Panc1 (cell line): ENCODE measurements at places on chromosomes 13 and 19. TPM values are rescaled to one million over a fixed set of nuclear protein-coding genes. Genes with fewer than 3 reads are reported as not detected.

GRCh38 chr13:110421061-110421460 is 114.0 kb downstream of the COL4A2 start:
- DNase-seq: no peak

GRCh38 chr19:780935-781334 is 16.3 kb upstream of the PTBP1 start:
- no peak for DNase-seq

DNA sequence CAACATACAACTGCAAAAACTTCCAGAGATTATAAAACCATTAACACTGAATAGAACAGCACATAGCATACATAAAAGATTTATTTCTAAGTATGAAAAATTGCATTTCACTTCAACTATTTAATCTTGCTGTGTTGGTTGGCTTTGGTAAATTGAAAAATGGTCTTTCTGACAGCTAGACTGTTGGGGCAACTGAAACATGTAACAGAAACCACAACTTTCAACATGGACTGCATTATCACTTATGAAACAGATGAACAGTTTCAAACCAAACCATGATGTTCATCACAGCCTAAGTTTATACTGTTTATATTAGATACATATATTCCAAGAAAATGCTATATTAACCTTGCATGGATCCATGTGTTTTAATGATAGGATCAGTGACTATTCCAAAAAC is 324.1 kb upstream of the PCDH9 start:
- no peak for DNase-seq

DNA sequence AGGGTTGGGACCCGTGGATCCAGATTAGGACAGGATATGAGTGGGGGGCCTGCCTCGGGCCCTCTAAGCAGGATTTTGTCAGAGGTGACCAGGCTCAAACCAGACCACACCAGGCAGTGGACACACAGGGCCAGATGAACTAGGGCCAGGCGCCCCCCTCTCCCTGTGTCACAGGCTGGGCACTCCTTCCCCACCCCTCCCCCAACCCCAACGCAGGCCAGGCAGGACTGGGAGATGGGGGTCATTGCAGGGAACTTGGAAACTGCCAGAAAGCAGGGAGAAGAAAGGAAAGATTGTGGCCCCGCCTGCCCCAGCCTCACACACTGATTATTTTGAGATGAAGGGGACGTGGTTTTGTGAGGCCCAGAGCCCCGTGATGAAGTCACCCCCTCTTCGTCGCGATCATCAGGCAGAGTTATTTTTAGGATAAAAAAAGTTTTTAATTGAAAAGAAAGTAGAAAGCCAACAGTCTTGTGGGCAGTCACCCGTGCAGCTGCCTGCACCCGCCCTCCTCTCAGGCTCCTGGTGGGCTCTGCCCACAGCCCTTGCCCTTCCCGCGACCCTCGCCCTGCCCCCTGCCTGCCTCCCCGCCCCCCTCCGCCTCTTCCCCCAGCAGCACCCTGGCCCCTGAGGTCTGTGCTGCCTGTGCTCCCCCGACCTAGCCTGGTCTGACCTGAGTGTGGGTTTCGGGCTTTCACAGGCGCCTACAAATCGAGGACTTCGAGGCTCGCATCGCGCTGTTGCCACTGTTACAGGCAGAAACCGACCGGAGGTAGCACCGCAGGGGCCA is 1.9 kb upstream of the YJEFN3 start:
- no peak for DNase-seq

The DPF1 gene
- 7.5 TPM for total RNA-seq

DNA sequence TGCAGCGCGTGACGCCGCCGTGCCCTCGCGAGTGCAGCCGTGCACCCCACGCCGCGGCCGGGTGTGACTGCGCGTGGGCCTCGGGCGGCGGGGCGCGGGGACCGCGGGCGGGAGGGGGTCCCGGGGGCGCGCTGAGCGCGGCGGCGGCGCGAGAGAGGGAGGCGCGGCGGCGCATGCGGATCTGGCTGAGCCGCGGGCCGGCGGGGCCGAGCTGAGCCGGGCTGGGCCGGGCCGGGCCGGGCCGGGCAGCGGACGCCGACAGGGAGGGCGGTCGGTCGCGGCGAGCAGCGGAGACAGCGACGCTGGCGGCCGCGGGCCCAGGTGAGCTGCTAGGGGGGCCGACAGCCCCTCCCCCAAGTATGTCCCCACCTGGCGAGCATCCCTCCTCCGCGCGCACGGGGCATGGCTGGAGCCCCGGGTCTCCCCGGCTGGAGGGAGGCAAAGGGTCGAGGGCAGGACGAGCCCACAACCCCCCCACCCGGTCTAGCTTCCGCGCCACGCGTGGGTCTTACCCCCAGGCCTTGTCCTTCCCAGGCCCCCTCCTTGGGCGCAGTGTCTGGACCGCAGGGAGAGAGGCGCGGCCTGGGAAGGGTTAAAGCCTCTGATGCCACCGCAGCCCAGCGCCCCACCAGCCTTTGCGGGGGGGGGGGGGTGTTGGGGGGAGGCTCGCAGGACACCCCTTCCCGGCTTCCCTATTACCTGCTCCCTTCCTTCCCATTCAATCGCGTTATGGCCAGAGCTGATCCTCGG is at the start of gene SPTBN4:
TSS of gene SPTBN4 (plus strand) at position 17 of the 750 bp plus-strand sequence. CDS start 5,621 bp downstream, outside the sequence.
- DNase-seq: no peak

GRCh38 chr13:102550507-102550906 is 46.3 kb upstream of the TPP2 start:
- DNase-seq: no peak

DNA sequence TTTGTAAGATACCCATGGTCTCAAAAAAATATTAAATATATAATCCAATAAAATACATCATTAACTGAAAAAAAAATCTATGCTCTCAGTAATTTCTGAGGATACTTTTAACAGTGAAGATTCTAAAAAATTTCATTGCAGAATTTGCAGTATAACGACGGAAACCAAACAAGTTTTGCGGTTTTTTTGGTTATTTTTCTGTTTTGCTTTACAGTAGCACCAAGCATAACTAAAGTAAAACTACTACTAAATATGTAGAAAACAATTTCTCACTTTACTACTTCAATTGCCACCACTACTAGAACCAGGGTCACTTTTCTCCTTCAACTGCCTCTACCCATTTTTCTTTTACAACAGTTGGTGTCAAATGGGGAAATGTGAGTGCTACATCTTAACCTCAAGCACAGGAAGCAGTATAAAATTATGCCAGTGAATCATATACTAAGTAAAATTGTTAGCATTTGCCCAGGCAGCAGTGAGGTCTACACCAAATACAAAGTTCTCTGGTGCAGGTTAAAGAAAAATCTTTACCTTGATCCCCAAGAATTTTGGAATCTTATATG is 24.1 kb downstream of the MICU2 start:
- DNase-seq: no peak

The PSG5 gene
- not detected for total RNA-seq

The FPR3 gene
- total RNA-seq: 0.08 TPM

DNA sequence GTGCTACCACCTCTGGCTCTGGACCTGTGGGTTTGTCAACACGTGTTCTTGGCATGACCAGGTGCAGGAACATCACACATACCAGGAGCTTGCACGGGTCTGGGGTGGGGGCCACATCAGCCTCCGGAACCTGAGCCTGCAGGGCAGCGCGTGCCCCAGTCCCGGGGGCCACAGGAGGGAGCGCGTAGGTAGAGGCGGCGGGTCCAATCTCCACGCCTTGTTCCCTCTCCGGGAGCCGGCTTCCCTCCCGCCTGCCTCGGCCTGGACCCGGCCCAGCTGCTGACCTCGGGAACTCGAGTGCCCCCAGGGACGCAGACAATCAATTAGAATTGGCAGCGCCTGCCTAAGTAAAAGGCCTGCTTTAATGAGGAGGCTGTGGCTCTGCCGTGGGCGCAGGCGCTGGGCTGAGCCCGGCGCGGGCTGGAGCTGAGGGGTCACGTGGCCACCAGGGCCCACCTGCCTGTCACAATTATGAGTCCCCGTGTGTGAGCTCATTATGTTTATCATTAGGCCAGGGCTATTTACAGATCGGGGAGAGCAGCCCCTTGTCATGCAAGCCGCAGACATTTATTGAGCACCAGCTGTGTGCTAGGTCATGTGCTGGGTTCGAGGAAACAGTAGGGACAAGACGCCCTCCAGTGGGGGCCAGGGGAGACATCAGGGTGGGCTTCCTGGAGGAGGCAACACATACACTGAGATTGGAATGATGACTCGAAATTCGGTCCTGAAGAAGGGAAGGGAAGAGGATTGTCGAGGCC is 32.2 kb upstream of the TNFAIP8L1 start:
- DNase-seq: no peak

GRCh38 chr19:32450217-32450616 is 44.6 kb downstream of the DPY19L3 start:
- no peak for DNase-seq

DNA sequence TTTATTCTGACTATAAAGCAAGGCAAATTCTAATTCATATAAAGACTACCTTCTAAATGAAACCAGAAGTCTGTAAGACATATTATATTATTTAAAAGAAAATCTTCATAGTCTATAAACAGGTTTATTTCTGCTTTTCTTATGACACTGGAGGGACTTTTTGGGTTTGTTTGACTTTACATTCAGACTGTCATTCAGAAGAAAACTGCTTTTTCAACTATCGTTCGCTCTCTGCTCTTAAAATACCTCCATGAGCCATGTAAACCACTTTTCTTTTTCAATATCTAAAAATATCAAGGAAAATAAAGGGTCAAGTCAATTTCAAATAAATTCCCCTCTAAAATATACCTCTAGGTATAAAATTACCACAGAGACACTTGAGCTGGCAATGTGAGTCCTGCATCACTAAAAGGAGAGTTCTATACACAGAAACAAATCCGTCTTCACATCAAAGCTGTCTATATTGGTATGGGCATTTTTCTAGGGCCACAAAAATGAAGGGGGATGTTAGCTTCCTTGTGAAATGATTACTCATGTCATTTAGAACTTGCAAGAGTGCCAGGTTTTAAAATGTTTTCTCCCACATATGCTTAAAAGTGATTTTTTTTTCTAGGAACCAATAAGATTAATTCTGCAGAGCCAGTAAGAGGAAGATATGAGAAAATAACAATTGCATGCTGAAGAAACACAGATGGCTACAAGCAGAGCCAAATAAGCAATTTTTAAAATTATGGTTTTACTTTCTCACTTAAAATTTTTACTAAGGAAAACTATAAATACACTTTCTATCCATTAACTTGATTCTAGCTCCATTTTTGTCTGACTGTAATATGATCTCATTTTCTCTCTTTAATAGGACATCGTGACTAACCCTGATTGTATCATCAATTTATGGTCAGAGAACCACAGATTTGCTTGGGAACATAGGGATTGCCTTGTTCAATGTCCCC is 181.8 kb downstream of the TBC1D4 start:
- DNase-seq: no peak

GRCh38 chr13:80931766-80932165 is 590.8 kb upstream of the SPRY2 start:
- DNase-seq: no peak

DNA sequence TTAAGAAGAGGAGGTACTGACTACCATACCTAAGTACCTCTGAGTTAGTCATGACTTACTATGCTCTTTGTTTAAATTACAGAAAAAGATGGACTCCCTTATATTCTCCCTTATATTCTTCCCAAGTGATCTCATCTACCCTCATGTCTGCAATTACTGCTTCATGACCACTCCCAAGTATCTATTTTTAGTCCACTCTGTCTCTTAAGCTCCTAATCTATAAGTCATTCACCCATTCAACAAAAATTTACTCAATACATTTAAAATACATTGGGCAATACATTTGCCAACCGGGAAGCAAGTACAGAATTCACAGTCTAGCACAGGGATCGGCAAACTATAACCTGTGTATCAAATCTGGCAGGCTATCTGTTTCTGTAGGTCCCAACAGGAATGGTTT is 42.6 kb downstream of the KPNA3 start:
- no peak for DNase-seq

The ZNF329 gene
- total RNA-seq: 12.2 TPM

GRCh38 chr13:102693250-102693649 is 1.6 kb downstream of the METTL21C start:
- DNase-seq: no peak

DNA sequence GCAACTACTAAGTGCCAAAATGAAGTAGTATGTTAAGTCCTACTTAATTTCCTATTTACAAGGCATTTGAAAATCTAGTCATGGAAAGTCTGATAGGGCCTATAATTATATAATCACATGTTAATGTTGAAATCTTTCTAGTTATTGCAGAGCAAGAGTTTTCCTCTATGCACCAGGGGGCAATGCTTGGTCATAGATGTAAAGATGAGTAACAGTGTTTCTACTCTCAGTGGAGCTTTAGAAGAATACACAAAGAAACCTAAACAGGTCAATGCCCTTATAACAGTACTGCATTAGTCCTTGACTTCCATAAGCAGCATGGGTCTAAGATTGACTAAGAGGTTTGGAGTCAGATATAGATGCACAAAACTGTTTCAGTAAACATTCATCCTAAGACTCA is 218.7 kb downstream of the KCTD12 start:
- DNase-seq: no peak

- no peak for DNase-seq
These were observed 24.5 kb downstream of the CFAP97D2 start for GRCh38 chr13:114203536-114203935.

The ZNF221 gene
- total RNA-seq: 2.8 TPM

DNA sequence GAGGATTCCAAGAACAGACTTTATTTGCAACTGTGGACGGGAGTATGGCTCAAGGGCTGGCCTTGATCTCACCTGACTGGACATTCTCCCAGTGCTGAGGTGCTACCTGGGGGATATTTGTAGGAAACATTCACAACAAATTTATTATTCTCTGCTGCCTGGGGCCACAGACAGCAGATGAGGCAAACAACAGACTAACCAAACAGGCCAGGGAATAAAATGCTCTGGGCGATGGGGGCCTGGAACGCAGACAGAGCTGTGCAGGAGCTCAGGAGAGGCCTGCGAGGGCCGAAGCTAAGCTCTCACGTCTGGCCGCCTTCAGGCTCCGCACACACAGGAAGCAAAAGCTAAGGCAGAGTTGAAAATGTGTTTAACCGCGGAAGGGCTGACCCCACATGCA is 7.8 kb downstream of the PLPP2 start:
- no peak for DNase-seq

The FFAR1 gene
- not detected for total RNA-seq

DNA sequence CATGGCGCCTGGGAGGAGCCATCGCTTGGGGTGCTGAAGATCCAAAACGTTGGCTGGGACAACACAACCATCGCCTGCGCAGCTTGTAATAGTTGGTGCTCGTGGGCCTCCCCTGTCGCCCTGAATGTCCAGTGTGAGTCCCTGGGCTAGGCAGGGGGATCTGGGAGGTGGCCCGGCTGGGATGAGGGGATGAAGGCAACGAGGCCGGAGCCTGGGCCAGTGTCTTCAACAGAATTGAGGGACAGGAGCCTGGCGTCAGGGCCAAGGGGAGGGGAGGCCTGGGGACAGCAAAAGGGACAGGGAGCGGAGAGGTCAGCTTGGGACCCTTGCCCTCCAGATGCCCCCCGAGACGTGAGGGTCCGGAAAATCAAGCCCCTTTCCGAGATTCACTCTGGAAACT is 6.7 kb upstream of the FFAR1 start:
- no peak for DNase-seq

- no peak for DNase-seq
These were observed 73.9 kb upstream of the FNDC3A start for GRCh38 chr13:48901781-48902180.

The SELENOV gene
- total RNA-seq: 0.80 TPM

The ADGRE2 gene
- total RNA-seq: 0.21 TPM

- DNase-seq: peak; percentile 50
These were observed 8.0 kb upstream of the ZNF358 start for GRCh38 chr19:7507884-7508283.

- DNase-seq: no peak
These were observed 35.9 kb upstream of the CNMD start for GRCh38 chr13:52775511-52775910.
